ENCODE measurements at places on chromosomes 5 and 9.
A peak's percentile ranks its signal among the peaks of the same experiment; 100 is the strongest.

DNA sequence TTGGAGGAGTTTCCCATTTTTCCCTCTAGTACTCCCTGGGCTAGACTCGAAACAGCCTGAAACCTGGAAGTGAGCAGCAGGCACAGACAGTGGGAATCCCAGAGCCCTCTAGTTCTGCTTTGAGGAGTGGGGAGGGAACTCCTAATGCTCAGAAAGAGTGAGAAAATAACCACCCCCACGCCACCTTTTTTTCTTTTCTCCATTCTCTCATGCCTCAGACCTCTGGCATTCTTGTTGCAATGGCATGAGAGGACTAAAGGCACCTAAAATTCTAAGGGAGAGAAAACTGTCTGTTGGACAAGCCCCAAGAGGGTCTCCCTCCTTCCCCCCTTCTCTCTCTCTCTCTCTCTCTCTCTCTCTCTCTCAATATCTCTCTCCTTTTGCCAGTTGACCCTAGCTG is 15.1 kb upstream of the IRF1 start:
- DNase-seq, result no peak

GRCh38 chr9:122031776-122032175 is 61.3 kb downstream of the TTLL11 start:
- DNase-seq, result no peak

GRCh38 chr9:68648971-68649370 is 56.1 kb upstream of the PIP5K1B start:
- DNase-seq, result no peak

- no peak for DNase-seq
These were observed 240.9 kb downstream of the SYK start for GRCh38 chr9:91042541-91042940.

DNA sequence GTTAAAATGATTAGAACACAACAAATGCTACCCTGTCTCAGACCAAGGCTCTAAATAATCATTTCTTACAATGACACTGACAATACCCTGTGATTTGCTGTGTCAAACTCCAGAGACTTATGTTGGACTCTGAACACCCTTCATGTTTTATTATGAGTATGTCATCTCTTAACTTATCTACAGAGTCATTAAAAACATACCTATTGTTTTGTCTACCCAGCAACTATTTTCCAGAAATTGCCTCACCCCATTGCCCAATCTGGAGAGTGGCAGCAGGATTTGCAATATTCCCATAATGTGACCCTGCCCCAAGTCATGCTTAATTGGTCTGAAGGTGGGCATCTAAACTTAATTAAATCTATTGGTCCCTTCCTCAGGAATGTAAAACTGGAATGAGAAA is 23.0 kb upstream of the KIF2A start:
- no peak for DNase-seq

- DNase-seq, result no peak
These were observed 1034.4 kb downstream of the CDH9 start for GRCh38 chr5:26003966-26004365.

GRCh38 chr9:86349271-86349670 is 4.9 kb downstream of the TUT7 start:
- DNase-seq, result no peak

GRCh38 chr9:87039809-87040392 is 92.6 kb upstream of the GAS1 start:
- no peak for DNase-seq

DNA sequence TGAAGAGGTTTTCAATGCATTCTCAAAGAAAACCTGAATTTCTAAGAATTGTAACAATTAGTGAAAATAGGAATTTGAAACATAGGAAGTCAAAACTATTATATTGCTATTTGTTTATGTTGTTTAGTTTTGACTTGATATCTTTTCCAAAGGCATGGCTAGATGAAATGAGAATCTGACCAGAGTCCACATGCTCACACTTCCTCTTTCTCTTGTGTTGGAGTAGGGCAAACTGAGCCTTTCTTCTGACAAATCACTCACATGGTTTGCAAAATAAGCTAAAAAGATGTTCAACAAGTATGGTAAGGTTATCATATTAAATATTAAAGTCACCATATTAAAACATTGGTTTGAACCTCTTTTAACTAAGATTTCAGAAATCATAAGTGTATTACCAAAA is 512.6 kb downstream of the ISL1 start:
- no peak for DNase-seq

DNA sequence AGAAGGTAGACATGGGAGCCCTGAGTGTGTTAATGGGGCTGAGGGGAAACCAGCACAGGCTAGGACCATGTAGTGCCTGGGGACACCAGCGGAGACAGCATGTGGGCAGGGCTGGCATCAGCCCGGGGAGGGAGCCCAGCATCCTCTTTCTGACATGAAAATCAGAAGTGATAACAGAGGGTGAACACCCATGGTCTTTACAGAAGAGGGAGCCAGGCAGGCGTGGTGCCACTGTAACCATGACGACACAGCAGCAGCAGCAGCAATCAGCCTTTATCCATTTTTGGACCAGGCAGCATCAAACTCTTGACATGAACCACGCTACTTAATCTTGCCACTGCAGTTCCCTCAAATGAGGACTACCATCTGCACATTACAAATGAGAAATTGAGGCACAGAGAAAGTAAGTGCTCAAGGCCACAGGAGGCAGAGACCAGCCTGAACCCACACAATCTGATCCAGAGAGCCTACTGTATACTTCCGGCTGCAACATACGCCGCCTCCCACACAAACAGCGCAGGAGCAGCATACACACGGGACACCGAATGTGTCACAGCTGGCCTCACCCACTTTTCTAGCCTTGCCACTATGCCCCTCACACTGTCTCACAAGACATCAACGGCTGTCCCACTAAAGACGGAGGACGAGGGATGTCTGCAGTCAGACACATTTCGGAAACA is 23.8 kb downstream of the CAMSAP1 start:
- no peak for DNase-seq

DNA sequence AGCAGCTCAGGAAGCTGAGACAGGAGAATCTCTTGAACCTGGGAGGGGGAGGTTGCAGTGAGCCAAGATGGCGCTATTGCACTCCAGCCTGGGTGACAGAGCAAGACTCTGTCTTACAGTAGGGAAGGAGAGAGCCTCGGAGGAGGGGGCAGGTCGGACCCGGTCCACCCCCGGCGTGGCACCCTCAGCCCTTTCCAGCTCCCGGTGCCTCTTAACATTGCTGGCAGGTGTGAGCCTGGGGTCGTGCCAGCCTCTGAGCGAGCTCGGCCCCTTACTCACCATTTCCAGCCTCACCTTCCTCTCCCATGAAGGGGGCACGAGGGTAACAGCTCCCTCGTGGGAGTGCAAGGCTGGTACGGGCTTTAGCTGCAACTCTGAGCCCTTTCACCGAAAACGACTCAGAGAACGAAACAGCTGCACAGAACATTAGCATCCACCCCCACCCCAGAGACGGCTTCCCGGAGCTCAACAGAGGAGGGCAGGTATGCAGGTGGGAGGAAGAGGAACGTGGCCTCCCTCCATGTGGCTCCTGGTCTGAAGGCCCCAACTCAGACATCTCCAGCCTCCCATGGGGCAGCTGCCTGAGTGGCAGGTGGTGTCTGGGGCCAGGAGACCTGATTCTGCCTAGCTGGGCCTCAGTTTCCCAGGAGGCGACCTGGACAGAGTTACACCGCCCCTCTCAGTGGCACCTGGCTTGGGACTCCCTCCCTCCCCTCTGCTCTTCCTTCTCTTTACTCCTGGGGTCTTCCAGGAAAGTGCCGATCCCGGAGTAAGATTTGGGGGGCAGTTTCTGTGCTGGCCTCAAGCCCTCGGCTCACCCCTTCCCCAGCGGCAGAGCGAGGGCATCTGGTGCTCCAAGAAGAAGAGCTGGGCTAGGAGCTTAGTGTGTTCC is 28.5 kb upstream of the ABO start:
- DNase-seq, result no peak

GRCh38 chr9:70672161-70672649 is 257.7 kb upstream of the KLF9 start:
- DNase-seq, result no peak

DNA sequence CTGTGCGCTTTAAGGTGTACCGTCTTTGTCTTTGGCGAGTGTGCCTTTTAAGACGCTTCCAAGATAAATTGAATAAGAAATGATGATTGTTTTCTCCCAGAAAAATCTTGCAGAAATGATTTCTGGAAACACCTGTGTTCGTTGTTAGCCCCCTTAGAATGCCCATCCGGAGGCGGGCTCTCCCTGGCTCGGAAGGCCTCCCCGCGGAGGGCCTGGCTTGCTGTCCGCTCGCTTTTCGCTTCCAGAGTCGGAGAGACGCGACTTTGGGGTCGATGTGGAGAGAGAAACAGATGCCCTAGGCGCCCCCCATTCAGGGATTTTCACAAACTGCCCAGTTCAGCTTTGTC is 23.9 kb downstream of the LECT2 start:
- no peak for DNase-seq

DNA sequence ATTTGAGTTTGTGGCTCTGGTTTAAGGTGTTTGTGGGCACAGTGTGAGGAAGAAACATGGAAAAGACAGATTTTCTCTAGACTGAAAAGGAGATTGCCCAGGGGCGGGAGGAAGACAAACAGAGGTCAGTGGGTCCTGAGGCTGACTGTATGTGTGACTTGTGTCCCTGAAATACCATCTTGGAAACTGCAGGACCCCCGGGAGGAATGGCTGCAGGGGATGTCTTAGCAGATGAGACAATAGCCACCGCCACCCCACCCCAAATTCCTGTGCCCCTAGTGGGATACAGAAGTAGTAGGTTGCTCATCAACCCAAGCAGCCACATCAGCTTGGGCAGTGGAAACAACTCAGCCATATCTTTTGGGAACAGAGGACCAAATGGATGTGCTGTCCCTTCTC is 1.7 kb upstream of the PSAT1 start:
- DNase-seq, result no peak

DNA sequence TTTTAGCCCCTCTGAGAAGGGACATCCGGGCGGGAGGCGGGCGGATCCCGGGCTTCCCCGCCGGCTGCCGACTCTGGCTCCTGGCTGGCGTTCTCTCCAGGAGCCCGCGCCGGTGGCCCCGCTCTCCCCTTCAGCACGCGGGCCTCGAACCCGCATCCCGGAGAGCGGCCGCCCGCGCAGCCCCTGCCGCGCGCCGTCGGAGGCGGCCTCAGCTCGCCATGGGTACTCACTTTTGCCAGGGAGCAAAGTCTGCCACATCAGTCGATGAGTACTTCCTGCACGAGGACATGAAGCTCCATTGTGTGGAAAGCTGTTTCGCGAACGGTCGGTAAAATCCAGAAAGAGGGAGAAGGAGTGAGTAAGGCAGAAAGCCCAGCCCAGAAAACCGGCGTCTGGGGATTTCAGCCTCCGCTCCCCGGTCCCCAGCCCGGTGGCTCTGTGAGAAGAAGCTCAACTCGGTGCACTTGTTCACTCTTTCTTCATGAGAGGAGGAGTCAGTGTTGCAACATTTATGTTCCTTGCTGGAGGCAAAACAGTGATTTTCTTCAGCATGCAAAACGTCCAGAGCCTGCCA is at the start of gene PRLR:
Gene PRLR, minus strand, starts transcription at position 450 of the 574 bp plus-strand sequence. CDS start 140,867 bp downstream, outside the sequence.
- no peak for DNase-seq

- no peak for DNase-seq
These were observed 484.0 kb downstream of the SPATA31A7 start for GRCh38 chr9:61673664-61674381.

- DNase-seq, result no peak
These were observed 27.2 kb upstream of the TNFSF8 start for GRCh38 chr9:114957558-114957957.

DNA sequence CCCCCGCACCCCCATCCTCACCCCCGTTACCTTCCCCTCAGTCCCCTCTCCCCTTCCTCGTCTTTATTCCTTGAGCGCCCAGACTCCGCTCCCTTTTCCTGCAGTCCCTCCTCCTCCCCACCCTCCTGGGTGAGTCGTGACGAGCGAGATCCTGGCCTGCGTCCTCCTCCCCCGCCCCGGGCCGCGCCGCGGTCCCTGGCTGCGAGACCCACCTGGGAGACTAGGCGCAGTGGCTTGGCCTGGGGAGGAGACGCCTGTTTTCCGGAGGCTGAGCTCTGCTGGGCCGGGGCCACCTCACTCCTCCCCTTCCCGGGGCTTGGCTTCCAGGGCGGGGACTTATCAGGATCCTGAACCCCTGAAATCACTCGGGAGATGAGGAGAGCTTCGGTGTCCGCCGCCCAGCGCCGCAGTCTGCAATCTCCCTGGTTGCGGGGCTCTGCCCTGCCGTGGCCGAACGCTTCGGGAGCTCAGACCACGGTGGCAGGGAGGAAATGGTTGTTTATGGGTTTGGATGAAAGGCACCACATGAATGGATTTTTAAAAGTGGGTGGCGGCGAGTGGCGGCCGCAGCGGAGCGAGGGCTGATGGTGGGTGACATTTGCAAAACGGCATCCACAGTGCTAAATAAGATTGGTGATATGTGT is 984 bp downstream of the STXBP1 start:
- peak; percentile 6 for DNase-seq

- no peak for DNase-seq
These were observed 81.3 kb upstream of the IER5L start for GRCh38 chr9:129259375-129259774.

- DNase-seq, result no peak
These were observed 20.4 kb upstream of the BRD3 start for GRCh38 chr9:134088063-134088725.

DNA sequence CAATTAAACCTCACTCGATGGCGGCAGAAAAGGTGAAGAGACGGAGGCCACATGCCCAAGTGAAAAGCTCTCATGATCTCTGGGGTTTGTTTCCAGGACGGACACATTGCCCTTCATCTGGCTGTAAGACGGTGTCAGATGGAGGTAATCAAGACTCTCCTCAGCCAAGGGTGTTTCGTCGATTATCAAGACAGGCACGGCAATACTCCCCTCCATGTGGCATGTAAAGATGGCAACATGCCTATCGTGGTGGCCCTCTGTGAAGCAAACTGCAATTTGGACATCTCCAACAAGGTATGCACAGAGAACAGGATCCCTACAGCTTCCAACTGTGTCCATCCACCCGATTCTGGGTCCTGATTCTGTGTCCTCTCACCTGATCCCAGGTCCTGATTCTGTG is 74.5 kb upstream of the CTSL start:
- no peak for DNase-seq

- DNase-seq, result no peak
These were observed 25.2 kb downstream of the TMEM252 start for GRCh38 chr9:68515326-68516017.

GRCh38 chr5:43425983-43426382 is 13.8 kb upstream of the CCL28 start:
- DNase-seq, result no peak

DNA sequence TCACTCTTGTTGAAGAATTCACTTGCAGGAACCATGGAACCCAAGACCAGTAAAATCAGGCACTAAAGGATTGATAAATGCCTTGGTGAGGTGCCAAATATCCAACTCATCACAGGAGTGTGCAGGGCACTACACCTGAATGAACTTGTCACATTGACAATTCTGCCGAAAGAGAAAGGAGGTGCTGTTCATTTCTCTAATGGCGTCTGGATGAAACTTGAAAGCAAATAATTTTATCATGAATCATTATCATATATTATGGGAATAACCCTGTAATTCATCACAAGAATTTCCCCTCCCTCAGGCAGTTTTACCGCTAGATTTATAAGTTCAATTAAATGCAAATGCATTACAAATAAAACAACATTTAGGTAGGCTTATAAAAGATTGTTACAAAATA is 360.0 kb downstream of the GLIS3 start:
- no peak for DNase-seq

DNA sequence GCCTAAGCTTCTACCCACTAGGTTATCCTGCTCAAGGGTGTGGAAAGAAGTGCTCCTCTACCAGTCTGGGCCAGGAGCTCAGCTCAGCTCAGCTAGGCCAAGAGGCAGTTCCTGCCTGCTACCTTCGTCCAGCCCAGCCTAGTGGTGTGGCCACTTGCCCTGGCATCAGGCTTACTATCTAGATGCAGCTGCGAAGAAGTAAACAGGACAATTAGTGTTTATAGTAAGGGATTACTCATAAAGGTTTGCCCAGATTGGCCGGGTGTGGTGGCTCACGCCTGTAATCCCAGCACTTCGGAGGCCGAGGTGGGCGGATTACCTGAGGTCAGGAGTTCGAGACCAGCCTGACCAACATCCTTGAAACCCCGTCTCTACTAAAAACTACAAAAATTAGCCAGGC is 12.8 kb upstream of the SPATA24 start:
- no peak for DNase-seq
